ENCODE measurements at places on chromosomes 13 and 19. TPM values are rescaled to one million over a fixed set of nuclear protein-coding genes. Genes with fewer than 3 reads are reported as not detected.

MVB12A gene
- 66.4 TPM for polyA plus RNA-seq

LHB gene
- 0.62 TPM for polyA plus RNA-seq

PRODH2 gene
- polyA plus RNA-seq, result 2.2 TPM

MIPEP gene
- polyA plus RNA-seq, result 11.3 TPM

RFC3 gene
- 3.0 TPM for polyA plus RNA-seq

KLK14 gene
- polyA plus RNA-seq, result not detected

KIRREL2 gene
- 0.22 TPM for polyA plus RNA-seq

TMEM59L gene
- polyA plus RNA-seq, result 0.61 TPM

CDX2 gene
- polyA plus RNA-seq, result not detected

ZNF865 gene
- polyA plus RNA-seq, result 3.8 TPM

DOCK6 gene
- polyA plus RNA-seq, result 57.8 TPM

TRPC4 gene
- 0.30 TPM for polyA plus RNA-seq

ZNF99 gene
- polyA plus RNA-seq, result 0.01 TPM

ZNF682 gene
- 1.4 TPM for polyA plus RNA-seq

CCDC70 gene
- polyA plus RNA-seq, result not detected

CALR3 gene
- polyA plus RNA-seq, result not detected

CYP4F2 gene
- 0.08 TPM for polyA plus RNA-seq

UBE2L5 gene
- 0.02 TPM for polyA plus RNA-seq

C19orf81 gene
- 1.5 TPM for polyA plus RNA-seq

SIGLEC12 gene
- polyA plus RNA-seq, result 0.08 TPM

ITGBL1 gene
- polyA plus RNA-seq, result 0.45 TPM

ZNF566 gene
- 2.3 TPM for polyA plus RNA-seq

ZFP30 gene
- 2.1 TPM for polyA plus RNA-seq

PTGER1 gene
- polyA plus RNA-seq, result 1.9 TPM

ATP4B gene
- polyA plus RNA-seq, result 79.1 TPM

PTH2 gene
- not detected for polyA plus RNA-seq

CIRBP gene
- 388 TPM for polyA plus RNA-seq

ZNF253 gene
- polyA plus RNA-seq, result 3.2 TPM

ZNF729 gene
- polyA plus RNA-seq, result not detected

DAPK3 gene
- 46.4 TPM for polyA plus RNA-seq

MED16 gene
- polyA plus RNA-seq, result 38.8 TPM

ZIC5 gene
- not detected for polyA plus RNA-seq

C19orf67 gene
- not detected for polyA plus RNA-seq

NUP58 gene
- polyA plus RNA-seq, result 14.1 TPM

CYP2A7 gene
- not detected for polyA plus RNA-seq

PSG2 gene
- polyA plus RNA-seq, result not detected

DUXA gene
- polyA plus RNA-seq, result not detected

ZNF681 gene
- 0.34 TPM for polyA plus RNA-seq

RFPL4A gene
- polyA plus RNA-seq, result not detected

APOC1 gene
- 40.3 TPM for polyA plus RNA-seq

NFIX gene
- 77.6 TPM for polyA plus RNA-seq

OR7C1 gene
- not detected for polyA plus RNA-seq

ETV2 gene
- 3.8 TPM for polyA plus RNA-seq

IGFL2 gene
- polyA plus RNA-seq, result 1.1 TPM

GIPR gene
- 5.6 TPM for polyA plus RNA-seq

ZNF439 gene
- 0.88 TPM for polyA plus RNA-seq
